ENCODE measurements at places on chromosomes 7 and 10.

GRCh38 chr10:62594093-62594520 lies 210.4 kb upstream of the ADO start:
- peak; percentile 53 for DNase-seq

GRCh38 chr7:149558149-149558861 lies 60.7 kb upstream of the ZNF746 start:
- DNase-seq = no peak

- DNase-seq = no peak
Observed at GRCh38 chr10:113455947-113456346, 96.9 kb upstream of the HABP2 start.

GRCh38 chr10:10821926-10822325 lies 195.7 kb upstream of the CELF2 start:
- DNase-seq = no peak

DNA sequence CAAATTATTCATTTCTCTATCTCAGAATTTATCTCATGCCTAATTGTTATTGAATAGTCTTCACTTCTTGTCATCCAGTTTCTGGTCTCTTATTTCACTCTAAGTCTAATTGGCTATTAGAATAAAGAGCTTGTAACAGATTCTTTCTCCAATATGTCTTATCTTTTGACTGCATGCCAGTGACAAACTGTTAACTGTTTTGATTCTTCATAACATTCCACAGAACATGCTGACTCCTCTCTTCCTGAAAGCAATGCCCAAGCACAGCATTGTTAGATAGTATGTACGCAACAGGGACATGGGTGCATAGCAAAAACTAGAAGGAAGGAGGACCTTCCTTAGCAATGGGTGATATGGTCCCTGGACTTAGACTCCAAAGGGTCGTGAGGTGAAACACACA lies 65.4 kb downstream of the TRUB1 start:
- DNase-seq = peak; percentile 17

DNA sequence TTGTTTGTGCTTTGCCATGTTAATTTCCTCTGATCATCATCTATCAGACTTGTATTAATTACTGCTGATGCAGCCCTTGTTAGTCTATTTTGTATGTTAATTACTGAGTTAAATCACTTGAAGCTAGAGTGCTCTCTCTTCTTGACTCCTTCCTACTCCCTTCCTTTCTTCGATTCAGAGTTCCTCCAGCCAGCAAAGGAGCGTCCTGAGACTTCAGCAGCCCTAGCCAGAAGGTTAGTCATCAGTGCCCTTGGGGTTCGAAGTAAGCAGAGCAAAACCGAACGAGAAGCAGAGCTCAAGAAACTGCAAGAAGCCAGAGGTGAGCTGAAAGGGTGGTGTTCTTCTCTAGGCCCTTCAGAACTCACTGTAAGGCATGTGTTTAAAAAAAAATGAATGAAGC lies 32.1 kb downstream of the LOXL4 start:
- DNase-seq = peak; percentile 51

GRCh38 chr10:60023155-60023877 lies 117.0 kb upstream of the CCDC6 start:
- no peak for DNase-seq

DNA sequence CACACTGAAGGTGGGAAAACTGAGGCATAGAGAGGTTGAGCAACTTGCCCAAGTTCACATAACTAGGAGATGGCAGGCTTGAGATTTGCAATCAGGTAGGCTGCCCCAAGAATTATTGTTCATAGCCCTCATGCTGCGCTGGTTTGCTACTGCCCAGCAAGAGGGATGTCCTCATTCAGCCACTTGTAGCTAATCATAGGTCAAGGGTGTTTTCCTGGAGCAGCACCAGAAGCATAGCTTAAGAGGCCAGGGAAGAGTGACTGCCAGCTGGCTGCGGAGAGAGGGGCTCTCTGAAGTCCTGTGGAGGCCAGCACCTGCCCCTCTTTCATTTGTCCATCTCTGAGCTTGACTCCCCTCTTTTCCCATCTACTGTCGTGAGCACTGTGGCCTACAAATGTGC lies 15.0 kb downstream of the CDHR3 start:
- DNase-seq = no peak

- no peak for DNase-seq
Observed at GRCh38 chr10:30371954-30372353, 22.9 kb upstream of the MTPAP start.

DNA sequence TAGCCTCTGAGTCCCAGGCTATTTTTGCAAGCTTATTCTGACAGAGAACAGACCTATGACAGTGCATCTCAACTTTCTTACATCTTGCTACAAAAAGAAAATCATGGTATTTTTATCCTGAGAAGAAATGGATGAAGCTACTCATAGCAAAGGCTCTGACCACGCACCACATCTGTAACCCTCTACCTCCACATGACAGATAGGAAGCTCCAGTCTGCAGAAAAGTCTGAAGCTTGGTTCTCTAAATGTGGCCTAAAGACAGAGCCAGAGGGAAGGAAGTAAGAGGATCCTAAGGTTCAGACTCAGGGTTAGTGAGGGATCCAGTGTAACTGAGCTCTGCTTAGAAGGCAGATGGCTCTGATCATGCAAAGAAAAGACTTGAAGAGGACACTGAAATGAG lies 58.4 kb upstream of the ABCB5 start:
- no peak for DNase-seq

DNA sequence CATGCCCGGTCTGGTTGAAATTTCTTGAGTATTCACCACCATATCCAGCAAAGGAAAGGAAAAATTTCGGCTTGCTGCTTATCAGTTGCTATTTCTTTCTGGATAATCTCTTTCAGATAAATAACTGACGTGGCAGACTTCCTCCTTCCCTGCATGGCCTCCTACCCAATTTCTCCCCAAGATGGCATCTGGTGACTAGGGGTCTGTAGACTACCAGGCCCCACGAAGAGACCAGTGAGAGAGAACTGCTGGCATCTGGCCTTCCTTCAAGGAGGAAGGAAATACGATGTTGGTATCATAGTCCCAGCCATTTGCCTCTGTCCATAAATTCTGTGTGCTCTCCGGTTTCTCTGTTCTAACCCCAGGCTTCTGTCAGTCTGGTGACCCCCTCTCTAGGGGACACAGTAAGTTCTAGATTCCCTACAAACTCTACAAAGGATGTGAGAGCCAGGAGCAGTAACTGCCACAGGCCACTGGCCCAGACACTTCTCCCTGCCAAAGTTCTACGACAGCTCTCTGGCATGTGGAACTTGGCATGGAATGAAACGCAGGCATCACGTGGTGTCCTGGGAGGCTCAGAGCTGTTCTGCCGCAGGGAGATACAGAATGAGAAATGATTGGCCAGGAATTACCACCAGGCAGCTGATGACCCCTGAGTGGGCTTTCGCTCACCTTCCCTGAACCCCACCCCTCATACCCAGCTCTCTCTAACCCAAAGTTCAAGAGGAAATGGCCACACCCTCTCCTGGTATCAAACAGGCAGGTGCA lies 30.0 kb upstream of the MSRB2 start:
- peak; percentile 71 for DNase-seq

DNA sequence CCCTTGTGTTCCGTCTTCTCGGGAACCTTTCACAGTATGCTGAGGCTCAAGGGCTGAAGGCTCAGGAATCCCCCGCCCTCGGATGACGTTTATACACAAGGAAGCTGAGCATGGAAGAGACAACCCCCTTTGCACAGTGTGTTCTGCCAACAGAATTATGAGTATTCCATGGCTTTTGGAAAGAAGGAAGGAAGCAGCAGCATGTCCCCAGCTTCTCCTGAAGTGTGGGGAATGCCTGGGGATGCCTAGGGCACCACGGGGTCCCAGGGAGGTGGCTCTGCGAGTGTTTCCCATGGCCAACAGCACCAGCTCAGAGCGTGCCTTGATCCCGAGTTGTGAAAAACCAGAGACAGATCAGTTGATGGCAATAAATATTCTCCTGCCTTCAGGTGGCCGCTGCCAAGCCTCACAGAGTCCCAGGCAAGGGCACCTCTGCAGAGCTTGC lies 88.8 kb upstream of the DDC start:
- DNase-seq = peak; percentile 77

- DNase-seq = no peak
Observed at GRCh38 chr10:72014197-72014596, 50.0 kb downstream of the CHST3 start.

- no peak for DNase-seq
Observed at GRCh38 chr7:55200441-55200840, 164.7 kb upstream of the LANCL2 start.
